Midbrain (tissue), 1 donor: ENCODE measurements at places on chromosomes 2 and 18.

DNA sequence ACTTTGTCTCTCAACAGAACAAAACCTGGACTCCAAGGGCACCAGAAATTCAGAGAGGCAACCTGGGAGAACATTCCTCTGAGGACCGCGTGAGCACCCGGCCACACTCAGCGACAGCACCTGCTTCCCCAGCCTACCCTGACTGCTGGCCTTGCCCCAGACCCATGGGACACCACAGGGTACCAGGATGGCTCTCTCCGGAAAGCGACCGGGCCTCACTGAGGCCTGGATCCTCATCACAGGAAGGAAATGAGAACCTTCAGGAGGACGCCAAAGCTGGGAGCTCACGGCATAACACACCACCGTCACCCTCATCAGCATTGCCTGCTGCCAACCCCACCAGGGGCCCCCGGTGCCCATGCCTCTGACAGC lies 38.9 kb downstream of the HS6ST1 start:
- no peak for DNase-seq

GRCh38 chr18:54515149-54515548 lies 75.9 kb upstream of the DYNAP start:
- DNase-seq, result no peak

GRCh38 chr18:41038071-41038470 lies 917.0 kb upstream of the PIK3C3 start:
- no peak for DNase-seq

DNA sequence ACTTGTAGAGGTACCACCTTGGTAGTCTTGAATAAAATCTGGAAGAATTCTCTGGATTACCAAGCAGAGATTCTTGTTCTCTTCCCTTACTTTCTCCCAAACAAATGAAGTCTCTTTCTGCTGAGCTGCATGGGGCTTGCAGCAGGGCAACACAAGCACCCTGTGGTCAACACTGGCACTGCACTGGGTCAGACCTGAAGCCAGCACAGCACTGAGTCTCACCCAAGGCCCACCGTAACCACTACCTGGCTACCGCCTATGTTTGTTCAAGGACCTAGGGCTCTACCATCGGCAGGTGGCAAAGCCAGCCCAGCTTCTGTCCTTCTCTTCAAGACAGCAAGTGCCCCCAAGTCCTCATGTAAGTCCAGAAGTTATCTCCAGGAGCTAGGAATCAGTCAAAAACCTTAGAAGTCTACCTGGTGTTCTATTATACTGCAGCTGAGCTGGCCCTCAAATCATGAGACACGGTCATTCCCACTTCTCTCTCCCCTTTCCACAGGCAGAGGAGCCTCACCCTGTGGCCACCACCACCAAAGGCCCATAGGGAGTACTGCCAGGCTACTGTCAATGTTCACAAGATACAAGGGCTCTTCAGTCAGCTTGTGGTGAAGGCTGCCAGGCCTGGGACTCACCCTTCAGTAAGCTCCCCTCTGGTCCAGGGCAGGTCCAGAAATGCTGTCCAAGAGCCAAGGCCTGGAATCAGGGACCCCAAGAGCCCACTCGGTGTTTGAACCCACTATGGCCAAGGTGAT lies 18.4 kb downstream of the VPS54 start:
- DNase-seq, result no peak

DNA sequence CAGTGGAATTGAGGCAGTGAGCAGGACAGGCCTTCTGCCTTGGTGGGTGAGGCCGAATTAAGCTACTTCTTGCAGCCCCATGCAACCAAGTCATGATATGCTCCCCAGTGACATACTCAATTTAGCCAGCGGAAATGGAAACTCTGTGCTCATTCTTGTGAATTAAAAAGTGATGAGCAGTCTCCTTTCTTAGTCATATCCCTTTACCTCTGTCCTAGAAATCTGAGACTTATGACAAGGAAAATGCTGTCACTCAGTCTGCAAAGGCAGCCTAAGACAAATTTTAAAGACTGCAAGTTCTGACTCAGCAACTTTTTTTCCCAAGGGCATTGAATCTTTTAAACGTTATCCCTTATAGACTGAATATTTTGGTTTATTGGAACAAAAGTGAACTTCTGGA lies 218.2 kb downstream of the SH3BP4 start:
- DNase-seq, result no peak

DNA sequence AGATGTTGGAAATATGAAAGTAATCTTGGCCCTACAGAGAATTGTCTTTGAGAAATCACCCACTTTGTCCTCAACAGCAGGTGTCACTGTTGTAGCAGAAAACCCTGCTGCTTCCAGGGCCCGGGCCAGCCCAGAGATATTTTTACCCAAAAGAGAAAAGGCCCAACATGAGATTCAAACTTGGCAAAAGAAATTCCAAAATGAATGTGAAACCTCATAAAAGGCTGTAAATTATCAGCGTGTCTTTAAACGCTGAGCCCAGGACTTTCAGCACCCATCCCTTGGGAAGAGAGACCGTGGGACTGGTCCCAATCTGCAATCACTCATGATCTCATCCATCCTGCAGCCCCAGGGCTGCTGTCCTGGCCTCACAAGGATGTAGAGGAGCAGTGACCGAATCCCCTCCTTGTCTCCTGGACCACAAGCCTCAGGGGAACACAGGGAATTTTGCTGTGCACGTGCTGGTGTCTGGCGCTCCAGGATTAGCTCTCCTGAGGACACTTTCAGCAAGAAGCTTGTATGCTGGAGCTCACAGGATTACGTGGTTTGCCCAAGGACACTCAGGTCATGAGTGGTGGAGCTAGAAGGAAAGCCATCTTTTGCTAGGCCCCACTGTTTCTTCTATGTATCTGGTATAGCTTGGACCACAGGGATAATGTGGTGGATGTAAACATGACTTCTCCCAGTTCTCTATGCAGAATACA lies 202.1 kb downstream of the RNF144A start:
- DNase-seq, result peak; percentile 19

GRCh38 chr2:168561991-168562390 lies 105.9 kb downstream of the CERS6 start:
- no peak for DNase-seq

- DNase-seq, result no peak
Measured at GRCh38 chr2:95234816-95235215, 27.5 kb downstream of the ZNF892 start.

DNA sequence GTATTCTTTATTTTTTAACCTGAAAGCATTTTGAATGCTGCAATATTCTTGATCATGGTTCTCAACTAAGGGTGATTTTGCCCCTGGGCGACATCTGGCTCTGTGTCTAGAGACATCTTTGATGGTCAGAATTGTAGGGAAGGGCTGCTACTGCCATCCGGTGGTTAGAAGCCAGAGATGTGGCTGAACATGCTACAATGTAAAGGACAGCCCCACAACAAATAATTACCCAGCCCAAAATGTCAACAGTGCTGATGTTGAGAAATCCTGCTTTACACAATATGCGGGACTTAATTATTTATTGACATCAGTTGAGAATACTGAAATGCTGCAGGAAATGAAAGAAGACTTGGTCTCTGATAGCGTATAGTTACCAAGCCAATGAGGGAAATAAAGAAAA lies 37.5 kb upstream of the SERPINB2 start:
- peak; percentile 4 for DNase-seq

- DNase-seq, result no peak
Measured at GRCh38 chr2:175840256-175840655, 161.8 kb downstream of the LNPK start.

GRCh38 chr18:54100920-54101470 lies 123.5 kb downstream of the MBD2 start:
- DNase-seq, result no peak

DNA sequence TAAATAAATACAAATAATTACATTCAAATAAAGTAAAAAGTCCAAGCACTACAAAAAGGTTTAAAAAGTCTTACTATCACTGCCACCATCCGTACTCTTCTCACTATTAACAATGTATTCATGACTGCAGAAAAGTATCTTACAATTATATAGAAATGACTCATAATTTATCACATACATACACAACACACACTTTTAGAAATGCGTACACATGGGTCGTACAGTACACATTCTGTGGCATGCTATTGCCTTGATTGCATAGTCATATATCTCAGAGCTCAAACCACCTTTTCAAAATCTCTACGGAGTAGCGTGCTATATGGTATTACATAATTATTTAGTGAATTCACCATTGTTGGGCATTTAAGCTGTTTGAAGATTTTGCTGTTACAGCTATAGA lies 41.6 kb upstream of the ANXA4 start:
- DNase-seq, result no peak

- peak; percentile 14 for DNase-seq
Measured at GRCh38 chr2:29317077-29317517, 201.9 kb downstream of the CLIP4 start.

- no peak for DNase-seq
Measured at GRCh38 chr18:41227993-41228392, 727.0 kb upstream of the PIK3C3 start.

DNA sequence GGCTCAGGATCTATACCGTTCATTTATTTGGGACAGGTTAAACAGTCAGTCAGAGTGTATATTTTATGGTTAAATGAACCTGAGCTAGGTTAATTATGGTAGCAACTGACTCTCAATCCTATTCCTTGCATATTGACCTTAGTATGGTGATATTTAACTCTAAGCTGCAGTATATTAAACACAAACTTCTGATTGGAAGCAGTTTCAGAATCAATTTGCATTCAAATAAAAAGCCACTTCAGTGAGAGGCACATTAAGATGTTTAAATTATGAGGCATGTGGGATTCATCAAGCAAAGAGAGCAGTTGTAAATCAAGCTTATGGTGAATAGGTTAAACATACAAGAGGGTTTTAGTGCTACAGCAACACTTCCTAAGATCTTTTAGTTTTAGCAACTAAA lies 40.4 kb downstream of the FRZB start:
- DNase-seq, result no peak

DNA sequence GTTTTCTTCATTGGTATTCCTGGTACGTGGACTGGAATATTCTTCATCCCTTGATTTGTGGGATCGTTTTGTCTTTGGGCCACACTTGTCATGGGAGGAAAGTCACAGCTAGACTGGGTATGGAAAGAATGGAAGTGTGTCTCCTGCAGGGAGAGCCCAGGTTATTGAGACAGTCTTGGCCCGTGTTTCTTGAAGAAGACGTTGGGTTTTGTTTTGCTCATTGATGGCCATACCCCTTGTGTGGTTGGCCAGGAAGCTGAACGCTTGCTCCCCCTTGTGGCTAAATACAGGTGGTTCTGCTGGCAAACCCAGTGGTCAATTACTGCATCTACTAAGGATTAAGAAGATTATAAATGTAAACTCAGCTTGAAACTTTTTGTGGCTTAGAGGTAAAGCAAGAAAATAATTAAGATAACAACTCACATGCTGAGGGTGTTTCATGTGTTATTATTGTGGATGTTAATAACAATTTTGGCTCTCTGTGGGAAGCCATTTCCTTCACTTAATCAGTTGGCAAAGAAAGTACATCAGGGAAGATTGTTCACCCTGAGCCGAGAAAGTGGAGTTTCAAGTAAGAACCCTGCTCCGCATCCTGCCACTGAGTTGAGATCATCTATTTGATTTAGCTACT lies 91.8 kb downstream of the NEDD4L start:
- peak; percentile 74 for DNase-seq

GRCh38 chr2:16021611-16022363 lies 81.4 kb downstream of the MYCN start:
- no peak for DNase-seq

GRCh38 chr18:49638209-49638785 lies 76.4 kb downstream of the LIPG start:
- no peak for DNase-seq

DNA sequence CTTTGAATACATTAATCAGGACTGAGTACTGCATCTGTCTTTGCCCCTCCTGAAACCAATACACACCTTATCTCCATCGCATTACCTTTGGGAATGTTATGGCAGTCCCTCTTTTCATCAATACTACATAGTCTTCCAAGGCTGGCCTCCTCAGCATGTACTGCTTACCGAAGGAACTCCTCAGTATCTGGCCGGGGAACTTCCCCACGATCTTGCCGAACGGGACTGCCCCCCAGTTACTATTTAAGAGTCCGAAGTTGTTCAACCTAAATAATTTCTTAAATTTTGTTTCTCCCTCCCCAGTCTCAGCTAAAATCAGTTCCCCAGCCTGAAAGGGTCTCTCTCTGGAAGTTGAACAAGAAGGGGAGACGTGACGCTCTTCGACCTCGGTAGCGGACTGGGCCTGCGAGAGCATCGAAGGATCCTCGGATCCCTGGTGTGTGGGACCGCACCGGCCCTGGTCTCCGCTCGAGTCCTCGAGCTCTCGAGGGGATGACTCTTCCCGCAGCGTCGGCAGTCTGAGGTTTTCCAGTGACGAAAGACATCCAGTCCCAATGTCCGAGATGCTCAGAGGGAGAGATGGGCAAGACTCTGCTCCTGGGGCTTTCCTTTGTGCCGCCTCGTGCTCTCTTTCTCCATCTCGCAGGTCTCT lies 489 bp downstream of the TRMT61B start:
- peak; percentile 38 for DNase-seq

DNA sequence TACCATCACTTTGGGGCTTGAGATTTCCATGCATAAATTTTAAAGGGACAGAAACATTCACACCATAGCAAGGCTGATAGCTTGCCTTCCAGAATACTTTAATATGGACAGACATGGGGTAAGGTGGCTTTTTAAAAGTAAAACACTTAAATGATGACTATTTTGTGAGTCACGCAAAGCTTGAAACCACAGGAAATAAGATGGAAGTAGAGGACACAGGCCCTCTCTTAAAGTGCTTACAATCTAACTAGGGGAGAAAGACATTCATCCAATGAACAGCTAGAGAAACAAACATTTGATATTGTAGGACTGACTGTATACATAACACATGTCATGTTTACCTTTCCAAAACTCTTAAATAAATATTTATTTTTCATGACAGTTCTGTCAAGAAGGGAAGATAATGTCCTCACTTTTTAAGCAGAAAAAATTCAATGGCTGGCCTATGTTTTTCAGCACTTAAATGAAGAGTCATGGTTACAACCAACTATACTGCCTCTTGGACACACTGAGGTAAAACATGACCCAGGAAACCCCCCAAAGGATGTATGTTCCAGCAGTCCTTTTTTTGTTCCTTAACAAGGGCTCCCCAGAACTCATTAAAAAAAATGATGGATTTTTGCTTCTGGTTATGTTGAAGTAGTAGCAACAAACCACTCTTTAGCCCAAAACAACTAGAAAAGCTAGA lies 120.0 kb upstream of the RBMS1 start:
- no peak for DNase-seq

DNA sequence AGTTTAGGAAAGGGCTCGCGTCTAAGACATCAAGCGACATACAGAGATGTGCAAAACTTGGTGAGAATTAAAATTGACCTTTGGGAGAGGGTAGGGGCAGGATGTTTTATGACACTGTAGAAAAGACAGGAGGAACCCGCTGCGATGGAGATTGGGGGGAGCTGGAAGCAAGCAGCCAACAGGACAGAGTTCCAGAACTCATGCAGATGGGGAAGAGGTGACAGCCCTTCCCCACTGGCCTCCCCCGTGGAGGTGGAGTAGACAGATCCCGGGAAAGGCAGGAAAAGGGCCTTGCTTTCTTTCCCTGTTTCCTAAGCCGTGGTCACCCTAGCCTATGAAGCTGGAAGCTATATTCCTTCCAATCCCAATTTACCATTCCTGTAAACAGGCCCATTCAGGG lies 39.1 kb downstream of the ANO7 start:
- DNase-seq, result no peak

GRCh38 chr2:22673529-22673928 lies 711.5 kb upstream of the KLHL29 start:
- DNase-seq, result no peak
